ENCODE measurements at places on chromosomes 13 and 19.

DNA sequence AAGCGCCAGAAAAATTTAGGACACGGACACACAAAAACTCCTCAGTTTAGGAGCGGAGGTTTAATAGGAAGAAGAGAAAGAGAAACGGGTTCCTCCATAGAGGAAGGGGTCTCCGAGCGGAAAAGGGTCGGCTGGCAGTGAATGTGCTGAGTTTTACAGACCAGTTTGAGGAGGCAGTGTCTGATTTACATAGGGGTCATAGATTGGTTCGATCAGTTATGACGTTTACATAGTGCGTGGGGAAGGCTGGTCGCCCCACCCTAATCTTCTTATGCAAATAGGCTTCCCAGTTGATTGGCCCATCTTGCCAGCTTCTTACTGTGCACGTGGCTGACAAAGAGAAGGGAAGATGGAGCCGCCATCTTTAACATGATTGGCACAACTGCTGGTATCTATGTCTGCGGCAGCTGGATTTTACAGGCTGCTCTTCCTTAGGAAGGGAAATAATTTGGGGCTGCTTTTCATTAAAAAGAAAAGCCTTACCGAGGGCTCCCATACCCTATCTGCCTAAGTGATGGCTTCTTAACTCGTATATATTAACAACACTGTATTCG lies 1.2 kb upstream of the ZNF225 start:
- peak; percentile 84 for DNase-seq

DNA sequence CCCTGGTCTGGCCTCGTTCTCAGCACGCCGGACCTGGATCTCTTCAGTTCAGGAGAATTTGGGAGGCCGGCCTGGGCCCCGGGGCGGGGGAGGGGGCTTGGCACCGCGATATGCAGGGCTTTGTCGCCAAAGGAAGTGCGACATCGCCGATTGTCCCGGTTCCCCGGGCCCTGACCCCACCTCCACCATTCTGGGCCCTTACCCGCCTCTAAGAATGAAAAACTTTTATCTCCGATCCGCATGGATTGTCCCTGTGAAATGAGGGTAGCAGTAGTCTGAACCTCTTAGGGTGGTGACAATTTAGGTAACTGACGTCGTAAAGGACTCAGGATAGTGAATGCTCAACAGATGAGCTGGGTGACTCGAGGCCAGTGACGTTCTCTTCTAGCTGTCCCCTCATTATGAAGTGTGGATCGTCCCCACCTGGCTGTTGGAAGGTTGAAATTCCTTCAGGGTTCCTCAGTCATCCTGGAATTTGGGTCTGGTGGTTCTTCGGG lies 650 bp downstream of the DDA1 start:
- DNase-seq = no peak

DNA sequence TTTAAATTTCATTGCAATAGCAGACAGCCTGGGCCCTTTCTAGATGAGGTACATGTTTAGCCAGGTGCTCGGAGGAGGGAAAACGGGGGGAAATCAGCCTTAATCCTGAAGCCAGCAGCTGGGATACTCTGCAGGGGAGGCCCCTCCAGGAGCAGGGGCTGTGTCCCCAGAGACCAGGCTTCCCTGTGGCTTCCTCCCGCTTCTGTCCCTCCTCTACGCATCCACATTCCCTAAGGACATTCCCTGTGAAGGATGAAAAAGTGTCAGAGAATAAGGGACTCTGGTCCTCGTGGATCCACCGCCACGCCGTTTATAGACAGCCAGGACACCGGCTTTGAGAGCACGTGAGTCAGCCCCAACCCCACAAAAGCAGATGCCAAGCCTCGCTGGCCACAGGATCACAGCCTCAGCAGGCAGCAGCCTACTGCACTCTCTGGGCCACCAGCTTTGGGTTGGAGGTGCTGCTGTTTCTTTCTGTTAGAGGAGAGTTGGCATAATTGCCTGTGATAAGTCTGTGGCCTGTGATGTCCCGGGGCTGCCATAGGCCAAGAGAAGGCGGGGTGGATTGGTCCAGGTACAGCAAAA lies 36.7 kb upstream of the RANBP3 start:
- no peak for DNase-seq

DNA sequence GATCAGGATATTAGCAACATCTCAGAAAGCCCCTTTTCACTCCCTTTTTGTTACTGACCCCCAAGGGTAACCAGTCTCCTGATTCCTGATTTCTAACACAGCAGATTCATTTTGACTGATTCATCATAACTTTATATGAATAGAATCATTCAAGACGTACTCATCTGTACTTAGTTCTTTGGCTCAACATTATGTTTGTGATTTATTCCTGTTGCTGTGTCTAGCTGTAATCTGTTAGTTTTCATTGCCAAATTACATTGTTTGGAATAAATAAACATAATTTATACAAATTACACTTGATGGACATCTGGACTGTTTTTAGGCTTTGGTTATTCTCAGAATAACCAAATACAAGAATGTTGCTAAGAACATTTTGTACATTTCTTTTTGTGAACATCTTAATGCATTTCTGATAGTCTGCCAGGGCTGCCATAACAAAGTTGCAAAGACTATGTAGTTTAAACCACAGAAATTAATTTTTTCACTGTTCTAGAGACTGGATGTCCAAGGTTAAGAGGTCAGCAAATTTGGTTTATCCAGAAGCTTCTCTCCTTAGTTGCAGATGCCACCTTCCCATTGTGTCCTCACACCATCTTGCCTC lies 62.8 kb upstream of the EDNRB start:
- DNase-seq = peak; percentile 25

DNA sequence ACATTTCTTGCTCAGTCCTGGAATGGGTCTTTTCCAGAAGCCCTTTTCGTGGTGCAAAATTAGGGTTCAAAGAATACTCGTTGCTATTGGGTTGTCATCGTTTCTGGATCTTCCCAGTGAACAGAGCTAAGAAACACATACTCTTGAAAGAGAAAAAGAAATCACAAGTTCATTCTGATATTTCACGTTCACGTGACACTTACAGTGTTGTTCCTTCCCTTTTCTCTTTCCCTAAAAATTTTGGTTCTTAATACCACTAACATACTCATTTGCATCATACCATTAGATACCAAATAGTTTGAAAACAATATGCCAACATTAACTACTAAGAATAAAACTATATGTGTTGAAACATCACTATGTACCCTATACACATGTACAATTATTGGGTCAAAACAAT lies 13.4 kb upstream of the GTF2F1 start:
- no peak for DNase-seq

- DNase-seq = no peak
Observed at GRCh38 chr13:113816254-113816929, 47.5 kb downstream of the GAS6 start.

GRCh38 chr13:35927567-35928021 lies 203.6 kb downstream of the DCLK1 start:
- DNase-seq = peak; percentile 63

DNA sequence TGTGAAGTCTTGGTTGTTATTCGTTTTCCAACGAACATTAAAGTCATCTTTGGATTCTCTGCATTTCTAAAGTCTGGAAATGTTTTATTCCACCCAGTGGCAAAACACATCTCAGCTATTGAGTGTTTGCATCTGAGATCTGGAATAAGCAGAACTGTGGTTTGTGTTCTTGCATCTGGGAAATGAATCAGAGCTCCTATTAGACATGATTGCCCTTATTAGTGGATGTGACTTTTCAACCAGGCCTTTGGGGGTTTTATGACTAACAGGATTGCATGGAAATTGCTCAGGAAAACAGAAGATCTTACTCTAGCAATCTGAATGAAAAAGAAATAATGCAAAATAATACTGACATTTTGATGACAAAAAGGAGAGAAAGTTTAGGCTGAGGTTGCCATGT lies 488.8 kb downstream of the IRS2 start:
- DNase-seq = peak; percentile 94

GRCh38 chr13:39263033-39263432 lies 224.8 kb downstream of the NHLRC3 start:
- peak; percentile 47 for DNase-seq

DNA sequence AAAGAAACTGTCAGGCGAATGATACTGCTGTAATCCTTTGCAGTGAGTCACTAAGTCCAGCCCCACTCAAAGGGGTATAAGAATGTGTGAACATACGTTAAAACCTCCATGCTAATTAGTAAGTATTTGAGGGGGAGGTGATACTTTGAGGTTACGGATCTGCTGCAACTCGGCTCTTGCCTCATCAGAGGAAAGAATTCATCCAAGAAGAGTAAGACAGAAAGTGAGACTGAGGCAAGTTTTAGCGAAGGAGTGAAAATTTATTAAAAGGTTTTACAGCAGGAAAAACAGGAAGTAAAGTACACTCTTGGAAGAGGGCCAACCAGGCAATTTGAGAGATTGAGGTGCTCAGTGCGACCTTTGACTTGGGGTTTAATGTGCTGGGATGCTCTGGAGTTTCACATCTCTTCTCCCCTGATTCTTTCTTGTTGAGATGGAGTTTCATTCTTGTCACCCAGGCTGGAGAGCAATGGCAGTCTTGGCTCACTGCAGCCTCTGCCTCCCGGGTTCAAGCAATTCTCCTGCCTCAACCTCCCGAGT lies 9.8 kb downstream of the CLEC4M start:
- DNase-seq = peak; percentile 37

- DNase-seq = no peak
Observed at GRCh38 chr19:18612051-18612771, 459 bp upstream of the TMEM59L start.

DNA sequence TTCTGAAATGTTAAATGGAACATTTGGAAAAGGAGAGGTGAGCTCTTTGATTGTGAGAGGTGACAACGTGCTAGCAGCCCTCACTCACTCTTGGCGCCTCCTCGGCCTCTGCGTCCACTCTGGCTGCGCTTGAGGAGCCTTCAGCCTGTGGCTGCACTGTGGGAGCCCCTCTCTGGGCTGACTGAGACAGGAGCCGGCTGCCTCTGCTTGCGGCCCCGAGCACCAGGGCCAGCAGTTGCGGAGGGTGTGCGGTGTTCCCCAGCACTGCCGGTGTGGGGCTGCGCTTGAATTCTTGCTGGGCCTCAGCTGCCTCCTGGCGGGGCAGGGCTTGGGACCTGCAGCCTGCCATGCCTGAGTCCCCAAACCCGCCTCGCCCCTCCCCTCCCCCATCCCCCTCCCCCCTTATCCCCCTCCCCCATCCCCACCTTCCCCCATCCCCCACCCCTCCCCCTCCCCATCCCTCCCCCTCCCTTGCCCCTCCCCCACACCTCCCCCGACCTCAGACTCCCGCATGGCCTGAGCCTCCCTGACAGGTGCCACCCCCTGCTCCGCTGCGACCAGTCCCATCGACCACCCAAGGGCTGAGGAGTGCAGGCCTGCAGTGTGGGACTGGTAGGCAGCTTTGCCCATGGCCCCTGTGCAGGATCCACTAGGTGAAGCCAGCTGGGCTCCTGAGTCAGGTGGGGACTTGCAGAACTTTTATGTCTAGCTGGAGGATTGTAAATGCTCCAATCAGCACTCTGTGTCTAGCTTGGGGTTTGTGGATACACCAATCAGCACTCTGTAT lies 411.0 kb downstream of the OLFM4 start:
- DNase-seq = no peak

DNA sequence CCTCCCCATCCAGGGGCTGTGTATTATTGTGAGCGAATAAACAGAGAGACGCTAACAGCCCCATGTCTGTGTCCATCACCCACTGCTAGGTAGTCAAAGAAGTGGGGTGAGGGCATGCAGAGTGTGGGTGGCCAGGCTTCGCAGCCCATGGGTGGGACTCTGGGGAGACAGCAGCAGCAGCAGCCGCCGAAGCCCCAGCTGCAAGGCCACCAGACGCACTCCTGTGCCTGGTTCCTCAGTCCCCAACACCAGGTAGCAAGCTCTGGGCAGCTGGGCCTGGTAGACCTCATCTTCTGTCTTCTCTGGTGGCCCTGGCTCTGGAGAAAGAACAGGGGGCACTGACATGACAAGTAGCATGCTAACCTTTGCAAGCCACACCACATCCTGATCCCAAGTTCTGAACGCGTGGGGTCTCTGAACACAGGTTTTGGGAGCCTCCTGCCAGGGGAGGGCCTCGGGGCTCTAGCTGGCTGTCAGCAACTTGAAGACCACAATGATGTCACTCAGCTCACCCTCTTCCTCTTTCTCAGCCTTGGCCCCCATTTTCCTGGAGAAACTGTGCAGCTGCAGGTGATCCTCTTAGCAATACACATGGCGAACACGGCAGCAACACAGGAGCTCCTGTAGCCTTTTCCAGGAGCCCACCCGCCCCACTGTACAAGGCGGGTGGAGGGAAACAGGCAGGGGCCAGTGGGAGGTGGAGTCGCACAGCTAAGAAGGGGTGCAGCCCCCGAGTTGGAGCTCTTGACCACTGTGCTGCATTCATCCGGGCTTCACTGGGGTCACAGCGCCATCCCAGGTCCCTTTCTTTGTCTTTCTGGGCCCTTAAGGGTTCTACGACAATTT lies 5.8 kb downstream of the FUZ start:
- DNase-seq = no peak

DNA sequence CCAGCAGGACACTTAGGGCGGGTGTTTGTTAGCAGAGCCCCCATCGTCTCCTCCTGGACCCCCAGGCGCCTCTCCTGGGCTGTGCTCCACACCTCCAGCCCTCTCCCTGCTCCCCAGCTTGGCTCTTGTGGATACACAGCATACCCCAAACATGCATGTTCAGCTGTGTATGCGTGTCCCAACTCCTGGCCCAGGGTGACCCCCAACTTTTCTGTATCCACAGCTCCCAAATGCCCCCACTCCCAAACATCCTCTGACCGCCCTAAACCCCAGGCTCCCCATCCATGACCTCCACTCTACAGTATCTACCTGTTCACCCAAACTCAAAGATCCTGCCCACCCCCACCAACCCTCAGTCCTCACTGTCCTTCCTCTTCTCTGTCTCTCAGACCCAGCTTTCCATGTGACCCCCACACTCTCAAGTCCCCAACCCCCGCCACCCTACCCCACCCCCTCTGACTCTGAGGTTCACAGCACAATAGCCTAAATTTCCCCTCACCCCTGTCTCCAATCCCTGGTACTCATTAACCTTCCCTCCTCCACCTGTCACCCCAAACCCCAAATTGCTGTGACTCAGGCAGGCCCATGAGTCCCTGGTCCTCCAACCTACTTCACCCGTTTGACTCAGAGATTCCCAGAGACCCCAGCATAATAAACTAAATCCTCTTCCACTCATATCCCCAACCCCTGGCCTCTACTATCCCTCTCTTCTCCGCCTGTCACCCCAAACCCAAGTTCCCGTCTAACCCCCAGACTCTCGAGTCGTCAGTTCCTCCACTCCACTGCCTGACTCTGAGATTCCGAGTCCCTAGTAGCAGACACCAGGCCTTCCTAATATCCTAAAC lies 968 bp downstream of the UBE2M start:
- no peak for DNase-seq

- no peak for DNase-seq
Observed at GRCh38 chr13:79317856-79318255, 88.2 kb downstream of the RBM26 start.

- peak; percentile 52 for DNase-seq
Observed at GRCh38 chr13:19680751-19681150, 47.3 kb downstream of the MPHOSPH8 start.

DNA sequence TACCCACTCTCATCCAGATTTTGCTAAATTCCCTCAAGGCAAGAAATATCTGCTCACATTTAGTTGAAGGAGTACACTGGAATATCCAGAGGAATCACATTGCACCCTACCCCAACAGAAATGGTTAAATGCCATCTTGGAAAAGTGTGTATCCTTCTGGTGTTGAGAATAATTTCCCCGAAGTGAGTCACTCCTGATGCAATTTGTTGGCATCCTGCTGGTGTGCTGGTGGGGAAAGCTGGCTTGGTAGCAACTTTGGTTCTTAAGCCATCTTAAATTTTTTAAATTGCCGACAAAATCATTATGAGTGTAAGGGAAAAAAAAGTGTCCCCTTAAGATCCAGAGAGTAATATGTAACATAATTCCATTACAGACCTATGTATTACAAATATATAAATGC lies 337.3 kb upstream of the DACH1 start:
- DNase-seq = peak; percentile 68

GRCh38 chr13:25752957-25753551 lies 298.8 kb downstream of the SHISA2 start:
- peak; percentile 63 for DNase-seq

Data from EH (cell line).